Vagina (tissue), 2 donors: ENCODE measurements at places on chromosomes 5 and 9.

DNA sequence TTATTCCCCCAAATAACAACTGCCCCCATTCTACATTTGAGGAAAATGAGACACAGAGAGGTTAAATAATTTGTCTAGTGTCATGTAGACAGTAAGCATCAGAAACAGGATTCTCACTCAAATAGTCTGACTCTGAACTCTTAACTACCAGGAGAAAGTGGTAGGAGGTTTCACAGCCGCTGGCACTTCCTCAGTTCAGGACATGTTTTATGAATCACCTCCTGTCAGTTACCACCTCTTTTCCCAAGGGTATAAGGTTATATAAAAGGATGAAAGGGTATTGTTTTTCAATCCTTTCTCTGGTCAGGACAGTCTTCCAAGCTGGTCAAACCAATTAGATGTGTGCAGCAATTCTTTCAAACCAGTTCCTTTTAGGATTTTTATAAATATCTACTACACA, 52.1 kb downstream of the TSSK1B start:
- DNase-seq, result no peak

DNA sequence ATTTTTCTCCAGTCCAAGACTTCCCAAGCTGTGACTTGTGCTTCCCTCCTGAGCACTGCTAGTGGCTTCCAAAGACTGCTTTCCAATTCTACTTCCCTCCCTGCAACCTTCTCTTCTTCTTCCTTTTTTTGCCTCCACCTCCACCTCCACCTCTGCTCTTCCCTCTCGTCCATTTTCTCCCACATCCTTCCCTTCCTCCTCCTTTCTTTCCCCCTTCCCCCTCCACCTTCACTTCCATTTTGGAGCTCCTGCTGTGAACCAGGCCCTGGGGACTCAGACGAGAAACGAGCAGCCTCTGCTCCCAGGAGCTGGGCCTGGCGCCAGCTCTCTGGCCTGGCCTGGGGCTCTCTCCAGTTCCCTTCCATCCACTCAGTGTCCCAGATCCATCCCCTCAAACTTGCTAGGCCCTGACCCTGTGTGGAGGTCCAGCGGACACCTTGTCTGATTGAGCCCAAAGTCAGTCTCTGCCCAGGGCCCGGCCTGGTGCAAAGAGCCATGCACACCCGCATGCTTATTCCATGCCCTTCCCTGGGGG, 5.6 kb downstream of the GADD45G start:
- DNase-seq, result no peak

- no peak for DNase-seq
Measured at GRCh38 chr5:123421773-123422172, 1.4 kb downstream of the CEP120 start.

- no peak for DNase-seq
Measured at GRCh38 chr5:62931153-62931950, 352.7 kb downstream of the LRRC70 start.

DNA sequence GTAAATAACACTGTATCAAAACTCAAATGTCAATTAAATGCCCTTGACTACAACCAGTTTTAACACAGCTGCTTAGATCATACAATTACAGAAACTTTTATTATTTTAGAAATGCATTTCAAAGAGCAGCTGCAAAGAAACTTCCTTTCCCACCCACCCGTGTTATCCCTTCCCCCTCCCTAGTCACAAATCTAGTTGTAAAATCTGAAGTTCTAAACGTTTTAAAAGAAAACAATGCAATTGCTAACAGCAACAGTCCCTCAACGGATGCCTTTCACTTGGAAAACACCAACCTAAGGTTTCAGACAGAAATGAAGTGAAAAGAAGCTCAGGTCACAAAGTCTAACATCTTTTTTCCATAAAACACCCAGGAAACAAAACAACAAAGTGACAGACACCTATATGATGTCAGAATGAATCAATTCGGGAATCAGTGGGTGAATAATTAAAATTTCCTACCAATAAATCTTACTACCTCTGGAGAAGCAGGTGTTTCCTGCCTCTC, 100.3 kb downstream of the FBXW11 start:
- DNase-seq, result no peak

DNA sequence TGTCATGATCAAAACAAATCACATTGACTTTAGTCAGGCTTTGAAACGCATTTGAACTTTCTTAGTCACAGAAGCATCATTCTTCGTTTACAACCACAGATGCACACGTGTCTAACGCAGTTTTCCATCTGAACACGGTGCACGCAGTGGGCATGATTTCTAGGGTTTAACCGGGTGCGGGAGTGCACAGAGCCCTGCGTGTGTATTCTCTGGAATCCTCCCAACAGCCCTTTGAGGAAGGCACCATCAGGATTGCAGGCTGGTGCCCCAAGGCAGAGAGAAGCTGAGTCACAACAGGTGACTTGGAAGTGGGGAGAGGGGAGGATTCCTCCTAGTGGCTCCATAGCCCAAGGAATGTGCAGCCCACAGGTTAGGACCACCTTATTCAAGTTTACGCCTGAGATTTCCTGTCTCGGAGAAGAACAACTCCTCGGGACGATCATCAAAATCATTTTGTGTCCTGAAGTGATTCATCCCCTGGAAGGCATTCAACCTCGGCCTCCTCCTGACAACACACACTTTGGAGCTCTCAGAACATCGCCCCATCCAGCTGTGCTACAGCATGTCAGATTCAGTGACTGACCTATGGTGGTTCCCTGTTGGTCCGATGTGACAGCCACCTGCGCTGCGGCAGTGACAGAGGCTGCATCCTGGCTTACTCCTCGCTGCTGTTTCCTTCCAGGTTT, 13.1 kb downstream of the ROPN1L start:
- DNase-seq, result no peak

DNA sequence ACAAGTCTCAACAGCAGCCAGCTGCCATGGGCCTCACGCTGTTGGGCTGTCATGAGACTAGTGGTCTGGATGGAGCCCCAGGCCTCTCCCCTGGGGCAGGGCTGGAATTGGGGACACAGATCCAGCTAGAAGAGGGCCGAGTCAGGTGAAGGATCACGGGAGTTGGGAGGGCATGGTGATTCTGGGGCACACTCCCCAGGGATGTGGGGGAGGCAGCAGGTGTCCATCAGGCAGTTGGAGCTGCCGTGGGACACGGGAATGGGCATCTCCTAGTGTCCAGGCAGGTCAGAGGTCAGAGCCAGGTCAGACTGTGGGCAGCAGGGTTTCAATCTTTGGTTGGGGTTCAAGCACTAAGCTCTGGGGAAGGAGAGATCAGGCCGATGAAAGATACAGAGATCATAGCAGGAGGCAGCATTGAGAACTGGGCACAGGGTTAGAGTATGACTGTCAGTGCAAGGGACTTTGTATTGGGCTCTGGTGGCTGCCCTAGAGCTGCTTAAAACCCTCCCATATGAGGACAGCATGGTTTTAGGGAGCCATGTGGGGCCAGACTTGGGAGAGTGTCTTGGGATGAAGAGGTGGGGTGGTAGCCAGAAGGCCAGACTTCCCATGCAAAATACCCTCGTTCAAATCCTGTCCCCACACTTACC, 59.2 kb downstream of the ARHGEF37 start:
- no peak for DNase-seq

DNA sequence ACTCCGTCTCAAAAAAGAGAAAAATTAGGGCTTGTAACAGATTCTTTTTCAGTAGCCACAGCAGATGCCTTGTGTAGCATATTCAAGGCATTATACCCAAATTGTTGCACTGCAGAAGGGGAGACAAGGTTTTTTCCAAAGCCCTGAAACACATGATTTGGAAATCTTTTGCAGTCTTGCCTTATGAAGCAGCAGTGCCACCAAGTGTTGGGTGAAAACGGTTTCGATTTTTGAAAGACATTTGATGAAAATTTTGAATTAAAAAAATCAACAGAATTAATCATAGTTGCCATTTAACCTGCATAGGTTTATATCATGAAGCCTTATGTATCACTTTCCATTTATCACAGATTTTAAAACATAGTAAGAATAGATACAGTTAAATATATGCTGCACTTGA, 479.5 kb downstream of the TAF11L14 start:
- DNase-seq, result no peak

GRCh38 chr5:68012429-68012828, 203.1 kb upstream of the PIK3R1 start:
- no peak for DNase-seq
